ENCODE measurements at places on chromosomes 16 and 17.

DNA sequence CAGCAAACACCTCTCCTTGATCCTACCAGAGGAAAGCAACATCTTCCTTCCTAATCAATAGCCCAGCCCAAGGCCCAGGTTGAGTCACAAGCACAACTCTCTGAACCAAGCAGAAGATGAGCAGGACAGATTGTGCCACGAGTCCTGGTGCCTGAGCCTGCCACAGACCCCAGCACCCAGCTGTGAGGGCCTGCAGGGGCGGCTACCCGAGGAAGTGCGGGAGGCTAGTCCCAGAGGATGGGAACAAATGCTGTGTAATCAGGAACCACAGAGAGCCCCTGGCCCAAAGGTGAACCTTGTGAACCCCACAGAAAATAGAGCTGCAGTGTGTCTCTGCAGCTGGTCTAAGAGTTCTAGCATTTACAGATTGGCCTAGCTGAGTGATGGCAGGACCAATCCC lies 126.8 kb upstream of the HSBP1 start:
- DNase-seq, result no peak

GRCh38 chr17:30369995-30370394 lies 8.7 kb upstream of the CPD start:
- DNase-seq, result no peak

- DNase-seq, result no peak
Measured at GRCh38 chr16:48335961-48336360, 49.3 kb downstream of the SIAH1 start.

- DNase-seq, result no peak
Measured at GRCh38 chr17:42704837-42705494, 22.6 kb downstream of the CNTNAP1 start.

DNA sequence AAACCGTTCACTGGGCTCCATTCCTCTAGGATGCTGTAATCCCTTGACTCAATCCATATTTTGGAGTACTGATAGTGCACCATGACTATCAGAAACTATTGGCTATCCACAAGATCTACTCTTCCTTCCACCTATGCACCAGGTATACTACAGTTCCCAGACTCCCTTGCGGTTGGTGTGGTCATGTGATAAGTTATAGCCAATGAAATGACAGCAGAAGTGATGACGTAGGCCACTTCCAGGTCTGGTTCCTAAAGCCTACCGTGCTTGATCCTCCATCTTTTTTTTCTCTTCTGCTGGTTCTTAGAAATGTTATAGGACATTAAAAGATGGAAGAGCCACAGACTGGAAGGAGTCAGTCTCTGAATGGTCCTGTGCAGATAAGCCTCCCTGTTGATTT lies 278.8 kb upstream of the C16orf82 start:
- DNase-seq, result no peak

DNA sequence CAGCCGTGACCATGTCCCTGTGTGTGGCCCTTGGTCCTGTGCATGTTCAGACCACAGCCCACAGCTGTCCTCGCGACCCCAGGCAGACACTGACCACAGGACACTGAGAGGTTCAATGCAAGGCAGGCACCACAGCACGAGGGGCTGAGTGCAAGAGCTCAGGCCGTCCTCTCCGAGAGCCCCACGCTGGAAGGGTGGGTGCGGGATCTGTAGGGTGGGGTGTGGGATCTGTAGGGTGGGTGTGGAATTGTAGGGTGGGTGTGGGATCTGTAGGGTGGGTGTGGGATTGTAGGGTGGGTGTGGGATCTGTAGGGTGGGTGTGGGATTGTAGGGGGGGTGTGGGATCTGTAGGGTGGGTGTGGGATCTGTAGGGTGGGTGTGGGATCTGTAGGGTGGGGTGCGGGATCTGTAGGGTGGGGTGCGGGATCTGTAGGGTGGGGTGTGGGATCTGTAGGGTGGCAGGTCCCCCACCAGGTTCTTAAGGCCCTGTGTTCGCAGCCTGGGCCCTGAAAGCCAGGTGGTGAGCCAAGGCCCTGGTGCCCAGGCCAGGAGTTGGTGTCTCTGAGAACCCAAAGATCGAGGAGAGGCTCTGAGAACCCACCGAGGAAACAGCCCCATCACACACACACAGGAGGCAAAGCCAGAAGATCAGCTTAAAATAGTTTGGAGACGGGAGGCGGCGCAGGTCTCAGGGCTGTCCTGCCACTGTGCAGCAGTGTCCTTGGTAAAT lies 48.2 kb downstream of the METRNL start:
- no peak for DNase-seq
